ENCODE measurements at places on chromosomes 1 and 21.

GRCh38 chr1:167728818-167729410 is 7.1 kb downstream of the MPZL1 start:
- DNase-seq, result no peak

DNA sequence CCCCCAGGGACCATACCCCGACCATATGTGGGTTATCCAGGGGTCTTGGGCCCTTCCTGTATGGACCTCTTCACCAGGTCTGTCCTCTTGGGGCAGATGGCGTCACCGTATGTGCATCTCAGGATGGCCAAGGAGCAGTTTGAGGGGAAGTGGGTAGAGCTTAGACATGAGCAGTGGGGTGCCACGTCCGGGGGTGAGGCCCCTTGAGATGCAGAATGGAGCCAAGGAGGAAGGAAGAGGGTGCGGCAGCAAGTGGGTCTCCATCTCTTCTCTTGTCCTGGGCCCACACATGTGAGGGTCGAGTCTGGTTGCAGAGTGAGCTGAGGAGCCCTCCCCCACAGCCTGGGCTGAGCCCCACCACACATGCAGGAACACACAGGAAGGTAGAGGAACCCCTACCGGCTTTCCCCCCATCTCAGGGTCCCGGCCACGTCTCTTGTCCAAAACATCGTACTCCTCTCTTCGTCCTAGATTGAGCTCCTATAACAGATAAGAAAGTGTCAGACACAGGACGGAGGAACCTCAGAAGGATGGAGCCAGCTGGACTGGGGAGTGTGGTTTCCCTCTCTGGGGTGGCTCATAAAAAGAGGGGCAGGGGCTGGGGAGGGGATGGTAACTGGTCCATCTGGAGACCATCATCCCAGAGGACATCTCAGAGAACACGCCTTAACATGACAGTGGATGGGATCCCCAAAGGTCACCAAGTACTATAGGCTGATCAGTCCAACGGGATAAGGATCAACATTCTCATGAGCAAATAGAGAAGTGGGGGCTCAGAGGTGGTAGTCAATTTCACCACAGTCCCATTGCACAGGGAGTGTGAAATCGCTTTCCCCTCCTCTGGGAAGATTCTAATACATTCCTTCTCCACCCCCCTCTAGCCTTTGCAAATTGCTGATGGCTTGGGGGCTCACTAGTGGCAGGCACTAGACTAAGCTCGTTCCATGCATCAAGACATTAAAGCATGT is 79.9 kb downstream of the CD247 start:
- no peak for DNase-seq

DNA sequence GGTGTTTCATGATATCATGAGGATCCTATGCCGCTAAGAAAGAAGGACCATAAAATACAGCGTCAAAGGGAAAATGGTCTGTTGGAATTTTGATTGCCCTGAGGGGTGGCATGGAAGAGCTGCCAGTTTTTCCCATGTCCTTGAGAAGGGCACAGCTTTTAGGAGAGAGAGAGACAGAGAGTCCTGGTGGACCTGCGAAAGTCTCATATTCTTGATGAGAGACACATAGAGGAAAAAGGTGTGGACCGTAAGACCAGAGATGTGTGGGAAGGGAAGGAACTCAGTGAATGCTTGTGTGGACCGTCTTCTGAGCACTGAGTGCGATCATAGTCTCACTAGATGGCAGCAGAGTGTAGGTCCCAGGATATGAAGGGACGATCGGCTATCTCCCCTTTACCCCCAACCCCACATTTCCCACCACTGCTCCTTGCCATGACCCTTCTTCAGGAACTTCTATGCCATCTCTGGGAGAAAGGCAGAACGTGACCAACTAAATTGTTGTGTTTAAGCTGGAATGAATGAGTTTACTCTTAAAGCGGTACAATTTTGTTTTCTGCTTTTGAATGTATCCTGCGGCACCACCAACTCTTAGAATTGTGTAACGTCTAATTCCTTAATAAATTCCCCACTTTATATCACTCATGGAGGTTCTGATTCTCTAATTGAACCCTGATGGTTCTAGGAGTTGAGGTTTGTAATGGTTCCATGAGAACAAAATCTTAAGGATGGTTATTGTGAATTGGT is 117.7 kb downstream of the CTH start:
- no peak for DNase-seq

GRCh38 chr1:101290119-101290921 is 53.5 kb downstream of the S1PR1 start:
- DNase-seq, result no peak

- DNase-seq, result no peak
Measured at GRCh38 chr1:200731654-200732332, 6.9 kb upstream of the CAMSAP2 start.

DNA sequence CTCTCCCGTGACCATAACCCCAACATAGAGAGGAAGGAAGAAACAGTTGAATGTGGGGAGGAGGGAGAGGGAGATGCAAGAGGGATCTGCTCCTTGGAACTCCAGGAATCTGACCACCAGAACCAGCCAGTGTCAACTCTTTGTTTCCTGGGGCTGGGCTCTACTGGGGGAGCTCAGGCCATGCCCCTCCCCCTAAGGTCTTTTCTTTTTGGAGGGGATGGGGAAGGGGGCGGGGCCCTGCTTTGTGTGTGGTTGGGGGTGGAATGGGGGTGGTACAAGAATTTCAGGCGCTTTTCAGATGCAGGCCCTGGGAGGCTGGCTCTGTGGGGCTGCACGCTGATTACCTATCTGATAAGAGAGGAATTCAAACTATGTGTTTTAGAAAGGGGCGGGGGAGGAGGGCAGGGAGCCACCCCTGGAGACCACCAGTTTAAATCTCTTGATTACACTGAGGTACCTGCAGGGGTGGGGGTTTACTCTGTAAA is 8.3 kb downstream of the LIN28A start:
- no peak for DNase-seq

DNA sequence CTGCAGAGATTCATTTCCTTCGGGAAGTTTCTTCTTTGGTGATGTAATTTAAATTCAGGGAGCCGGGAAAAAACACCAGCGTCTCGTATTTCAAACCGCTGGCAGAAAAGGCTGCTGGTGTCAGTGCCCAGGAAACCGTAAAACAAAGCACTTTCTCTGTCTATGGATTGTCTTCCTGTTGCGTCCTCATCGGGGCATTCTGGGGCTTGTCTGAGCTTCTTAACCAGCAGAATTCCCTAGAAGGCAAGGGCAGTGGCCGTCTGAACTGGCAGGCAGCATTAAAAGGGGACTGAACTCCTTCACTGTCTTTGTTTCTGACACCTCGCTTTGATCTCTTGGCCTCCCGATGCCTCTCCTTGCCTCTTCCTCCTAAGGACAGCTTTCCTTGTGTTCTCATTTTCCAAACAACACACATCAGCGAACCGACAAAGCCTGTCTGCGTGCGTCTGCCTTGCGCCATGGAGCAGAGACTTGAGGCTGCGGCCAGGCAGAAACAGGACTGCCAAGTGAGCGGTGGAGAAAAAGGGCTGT is 391.6 kb upstream of the VAMP3 start:
- DNase-seq, result peak; percentile 75

DNA sequence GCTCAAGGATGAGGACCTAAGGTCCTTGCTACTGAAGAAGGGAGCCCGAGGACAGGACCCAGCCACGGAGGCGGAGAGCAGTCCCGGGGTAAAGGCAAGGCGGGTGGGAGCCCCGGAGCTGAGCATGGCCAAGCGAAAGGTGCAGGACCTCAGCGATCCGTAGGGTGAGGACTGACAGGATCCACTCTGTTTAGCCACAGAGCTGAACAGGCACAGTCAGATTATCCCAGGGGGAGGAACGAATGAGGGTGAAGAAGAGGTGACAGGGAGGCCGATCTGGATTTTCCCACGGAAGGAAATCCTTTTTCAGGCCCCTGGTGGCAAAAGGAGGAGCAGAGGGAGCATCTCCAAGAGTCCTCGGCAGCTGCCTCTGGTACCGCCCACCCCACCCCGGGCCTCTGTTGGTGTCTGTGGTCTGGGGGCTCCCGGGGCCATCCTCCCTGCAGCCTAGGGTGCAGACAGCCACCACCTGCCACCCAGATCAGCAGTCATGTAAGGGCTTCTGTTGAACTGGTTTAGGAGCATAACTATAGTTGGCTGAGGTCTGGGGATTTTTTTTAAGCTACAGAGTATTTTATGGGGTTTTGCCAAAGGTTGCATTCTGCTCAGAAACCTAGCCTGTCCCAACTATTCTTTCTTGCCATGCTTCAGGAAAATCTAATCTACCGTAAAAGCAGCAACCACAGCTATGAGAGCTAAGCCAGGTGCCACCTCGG is 32.3 kb upstream of the LBR start:
- no peak for DNase-seq

DNA sequence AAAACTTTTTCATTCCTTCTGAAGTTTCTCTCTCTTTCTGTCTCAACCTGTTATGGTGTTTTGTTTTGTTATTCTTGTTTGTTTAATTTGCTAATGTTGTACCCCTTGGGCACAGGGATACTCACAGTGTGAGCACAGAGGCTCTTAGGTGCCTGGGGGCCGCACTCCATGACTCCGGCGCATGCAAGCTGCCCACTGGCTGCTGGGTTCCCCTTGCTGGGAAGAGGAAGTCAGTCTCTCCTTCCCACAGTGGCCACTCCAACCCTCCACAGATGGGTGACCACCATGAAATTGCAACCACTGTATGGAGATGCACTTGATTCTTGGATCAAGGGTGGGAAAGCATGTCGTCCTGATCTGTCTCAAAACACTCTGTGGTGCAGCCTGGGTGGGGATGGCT is 4.6 kb upstream of the CD1A start:
- no peak for DNase-seq

DNA sequence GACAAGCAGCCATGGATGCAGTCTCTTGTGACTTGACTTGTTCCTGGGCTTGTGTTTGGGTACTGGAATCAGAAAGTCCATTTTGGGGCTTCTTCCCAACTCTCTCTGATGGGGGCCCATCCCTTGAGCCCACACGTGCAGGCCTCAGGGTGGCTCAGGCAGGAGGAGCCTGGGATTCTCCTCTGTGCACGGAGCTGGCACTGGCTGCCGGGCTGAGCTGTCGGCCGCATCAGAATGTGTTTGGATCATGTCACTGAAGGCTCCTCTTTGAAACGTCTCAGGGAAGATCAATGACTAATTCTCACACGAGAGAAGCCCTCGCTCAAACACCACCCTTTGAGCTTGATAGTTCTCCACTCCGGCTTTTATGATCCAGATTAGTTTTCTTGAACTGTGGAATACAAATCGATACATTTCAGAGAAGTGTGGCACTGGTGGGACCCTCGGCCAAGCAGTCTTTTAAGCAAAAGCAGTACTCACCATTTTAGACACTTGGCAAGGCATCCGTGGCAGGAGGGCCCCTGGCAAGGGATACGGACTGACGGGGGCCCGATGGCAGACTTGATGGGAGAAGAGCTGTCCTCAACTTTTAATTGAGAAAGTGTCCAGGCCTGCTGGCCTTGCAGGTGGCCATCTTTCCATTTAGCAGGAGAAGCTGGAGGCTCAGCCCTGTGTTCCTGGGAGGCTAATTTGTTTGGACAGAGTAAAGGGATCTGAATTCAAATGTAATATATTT is 220.7 kb upstream of the C1orf174 start:
- DNase-seq, result no peak

DNA sequence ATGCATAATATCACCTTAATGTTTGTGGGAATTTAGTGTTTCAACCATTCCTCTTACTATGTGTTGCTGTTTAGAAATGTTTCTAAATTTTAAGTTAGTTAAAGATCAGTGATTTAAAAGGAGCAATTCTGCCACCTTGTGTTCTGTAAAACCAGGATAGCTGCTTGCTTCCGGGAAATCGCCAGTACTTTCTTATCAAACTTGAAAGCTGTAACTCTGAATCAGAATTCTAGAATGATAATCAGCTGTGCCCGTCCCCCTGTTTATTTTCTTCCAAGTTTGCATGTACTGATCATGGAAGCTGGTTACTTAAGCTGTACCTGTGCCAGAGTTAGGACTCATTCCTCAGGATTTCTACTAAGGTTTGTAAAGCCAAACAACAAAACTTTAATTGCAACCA is 656.4 kb downstream of the LTN1 start:
- DNase-seq, result peak; percentile 28

DNA sequence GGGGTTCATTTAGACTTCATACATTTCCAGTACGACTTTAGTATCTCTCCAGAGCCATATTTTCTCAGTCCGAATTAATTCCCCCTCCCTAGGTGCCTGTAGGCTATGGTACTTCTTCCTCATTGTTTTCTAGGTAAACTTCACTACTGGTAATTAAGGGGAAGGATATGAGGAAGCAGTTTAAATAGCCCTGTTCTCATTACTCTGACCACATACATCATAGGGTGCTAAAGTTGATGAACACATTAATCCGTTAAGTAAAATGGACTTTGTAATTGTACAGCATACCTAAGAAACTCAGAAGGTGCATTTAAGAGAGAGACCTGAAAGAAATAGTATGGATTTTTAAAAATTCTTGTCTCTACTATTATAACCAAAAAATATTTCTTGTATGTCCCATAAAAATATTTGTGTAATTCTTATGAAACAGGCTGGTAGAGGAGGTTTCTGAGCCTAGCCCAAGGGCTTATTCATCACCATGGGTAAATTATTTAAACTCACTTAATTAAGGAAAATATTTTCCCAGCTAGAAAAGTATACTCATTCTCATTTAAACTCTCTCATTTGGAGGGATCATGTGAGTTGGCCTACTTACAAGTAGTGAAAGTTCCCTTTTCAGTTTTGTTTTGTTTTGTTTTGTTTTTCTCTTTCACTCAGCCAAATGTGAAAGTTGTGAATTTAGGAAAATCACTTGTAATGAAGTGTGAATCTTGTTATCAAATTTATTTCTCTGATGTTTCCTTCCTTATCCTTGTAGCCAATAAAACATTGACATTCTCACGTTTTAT is 2.0 kb downstream of the PRMT6 start:
- DNase-seq, result no peak

GRCh38 chr1:31939484-31940329 is 1.5 kb upstream of the PTP4A2 start:
- peak; percentile 84 for DNase-seq

DNA sequence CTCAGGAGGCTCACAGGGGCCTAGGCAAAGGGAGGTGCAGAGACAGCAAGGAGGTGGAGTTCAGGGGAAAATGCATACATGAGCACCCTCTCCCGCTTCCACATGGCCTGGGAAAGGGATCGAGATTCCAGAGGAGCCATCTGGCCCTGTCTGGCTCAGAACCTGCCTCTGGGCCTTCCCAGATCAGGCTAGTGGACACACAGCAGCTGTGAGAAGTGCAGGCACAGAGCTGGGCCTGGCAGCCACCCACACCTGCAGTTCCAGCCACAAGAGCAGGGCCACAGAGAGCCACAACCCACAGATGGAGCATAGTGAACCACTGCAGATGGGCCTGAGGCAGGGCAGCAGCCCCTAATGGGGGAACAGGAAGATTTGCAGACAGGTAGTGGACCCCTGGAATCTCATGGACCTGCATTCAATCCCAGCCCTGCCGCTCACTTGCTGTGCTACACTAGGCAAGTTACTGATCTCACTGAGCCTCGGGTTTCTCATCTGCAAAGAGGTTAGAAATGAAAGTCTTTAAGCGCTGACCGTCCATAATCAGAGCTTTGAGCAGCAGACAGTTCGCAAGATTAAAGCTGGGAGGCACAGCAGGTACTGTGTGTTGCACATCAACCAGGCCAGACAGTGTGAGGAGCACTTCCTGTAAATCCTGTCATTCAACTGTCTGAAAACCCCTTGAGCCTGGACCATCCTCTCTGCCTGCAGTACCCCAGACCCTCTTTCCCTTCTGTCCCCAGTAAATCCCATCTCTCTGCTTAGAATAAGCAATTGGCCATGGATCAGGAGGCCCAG is 58.0 kb downstream of the MATN1 start:
- DNase-seq, result no peak

Measured in kidney (tissue), 22 donors.